Activated CD8-positive, alpha-beta memory T cell treated with anti-CD3 and anti-CD28 coated beads for 1 hour (primary cell): ENCODE measurements at places on chromosomes 3 and 15.

DNA sequence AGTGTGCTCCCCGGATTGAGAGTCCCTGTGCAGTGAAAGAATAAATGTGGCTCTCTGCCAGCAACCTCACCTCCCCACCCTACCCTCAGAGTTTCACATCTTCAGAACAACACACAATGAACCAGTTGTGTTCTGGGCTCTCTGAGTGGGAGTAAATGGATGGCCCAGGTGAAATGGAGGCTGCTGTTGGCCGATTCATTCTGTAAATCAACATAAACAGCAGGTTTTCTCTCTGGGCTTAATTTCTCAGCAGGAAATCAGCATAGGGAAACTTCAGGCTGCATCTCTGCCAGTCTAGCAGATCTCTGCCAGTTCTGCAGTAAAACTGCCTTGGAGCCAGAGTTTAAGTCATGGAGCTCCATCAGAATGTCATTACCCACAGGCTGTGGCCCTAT is 54.6 kb upstream of the FURIN start:
- no peak for DNase-seq

GRCh38 chr15:70589221-70589620 is 174.1 kb downstream of the UACA start:
- DNase-seq: no peak

DNA sequence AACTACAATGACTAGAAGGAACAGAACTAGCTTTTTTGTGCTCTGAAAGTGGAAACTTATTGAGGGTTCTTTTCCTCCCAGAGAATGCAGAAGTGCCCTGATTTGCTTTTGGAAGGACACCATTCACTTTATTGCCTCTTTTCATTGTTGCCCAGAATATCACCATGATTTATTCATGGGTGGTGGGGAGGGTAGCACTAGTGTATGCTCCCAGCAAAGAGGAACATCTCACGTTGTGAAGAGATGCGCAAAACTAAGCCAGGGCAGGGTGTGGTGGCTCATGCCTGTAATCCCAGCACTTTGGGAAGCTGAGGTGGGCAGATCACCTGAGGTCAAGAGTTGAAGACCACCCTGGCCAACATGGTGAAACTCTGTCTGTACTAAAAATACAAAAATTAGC is 31.4 kb downstream of the FLNB start:
- no peak for DNase-seq

GRCh38 chr3:64578797-64579196 is 109.0 kb downstream of the ADAMTS9 start:
- no peak for DNase-seq

DNA sequence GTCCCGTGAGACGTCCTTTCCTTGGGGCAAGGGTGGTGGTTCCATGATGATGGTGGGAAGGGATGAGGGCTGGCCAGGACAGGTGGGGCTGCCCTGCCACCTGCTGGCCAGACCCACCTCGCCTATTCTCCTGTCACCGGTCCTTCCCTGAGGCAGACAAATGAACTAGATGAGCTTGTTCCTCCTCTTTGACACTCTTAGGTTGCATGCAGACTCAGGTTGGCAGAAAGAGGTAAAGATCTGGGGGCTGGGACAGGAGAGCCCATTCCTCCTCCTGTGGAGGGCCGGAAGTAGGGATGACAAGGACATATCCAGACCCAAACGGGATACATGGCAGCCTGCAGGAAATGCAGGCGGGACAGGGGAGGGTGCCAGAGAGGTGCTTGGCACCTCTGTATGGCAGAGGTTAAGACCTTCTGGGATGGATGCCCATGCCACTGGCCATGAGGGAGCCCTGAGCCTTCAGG is 38.6 kb downstream of the ACSBG1 start:
- peak; percentile 21 for DNase-seq

DNA sequence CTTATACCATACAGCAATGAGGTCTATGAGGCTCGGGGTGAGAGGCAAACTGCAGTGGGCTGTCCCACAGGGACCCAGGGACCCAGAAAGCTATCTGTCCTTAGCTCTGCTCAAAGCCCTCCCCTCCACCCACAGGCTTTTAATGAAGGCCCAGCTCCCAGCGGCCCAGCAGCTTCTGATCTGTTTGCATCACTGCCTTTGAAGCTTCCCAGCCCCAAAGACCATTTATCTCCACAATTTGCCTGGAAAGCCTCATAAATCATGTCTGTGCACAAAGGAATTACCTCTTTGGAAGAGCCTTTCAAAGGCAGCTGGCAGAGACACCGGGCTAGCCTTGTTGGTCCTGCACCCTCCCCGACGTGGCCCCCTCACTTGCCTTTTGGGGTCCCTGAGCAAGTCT is 123.9 kb downstream of the RAB11A start:
- no peak for DNase-seq

DNA sequence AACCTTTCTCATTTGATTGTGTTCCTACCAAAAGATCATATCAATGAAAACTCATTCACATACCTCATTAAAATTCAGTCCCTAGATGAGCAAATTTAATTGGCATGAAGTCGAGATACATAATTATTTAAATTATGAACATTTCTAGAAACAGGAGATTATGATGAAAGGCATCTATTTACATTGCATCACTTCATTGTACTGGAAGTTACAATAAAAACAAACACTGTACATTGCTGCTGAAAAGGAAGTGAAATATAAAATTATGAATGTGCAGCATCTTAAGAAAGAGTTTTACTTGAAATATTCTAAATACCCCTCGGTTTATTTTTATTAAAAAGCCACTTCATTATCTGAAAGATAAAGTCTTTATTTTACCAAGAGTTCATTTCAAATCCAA is 163.4 kb upstream of the ZNF385D start:
- DNase-seq: no peak

DNA sequence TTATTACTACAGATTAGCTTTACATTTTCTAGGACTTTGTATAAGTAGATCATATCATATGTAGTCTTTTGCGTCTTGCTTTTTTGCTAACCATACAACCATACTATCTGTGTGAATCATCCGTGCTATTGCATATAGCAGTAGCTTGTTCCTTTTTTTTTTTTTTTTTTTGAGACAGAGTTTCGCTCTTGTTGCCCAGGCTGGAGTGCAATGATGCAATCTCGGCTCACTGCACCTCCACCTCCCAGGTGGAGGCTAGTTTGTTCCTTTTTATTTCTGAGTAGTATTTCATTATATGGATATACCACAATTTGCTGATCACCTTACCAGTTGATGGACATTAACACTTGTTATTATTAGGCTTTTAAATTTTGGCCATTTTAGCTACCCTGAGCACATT is 54.5 kb upstream of the TBL1XR1 start:
- no peak for DNase-seq

GRCh38 chr15:30922480-30923311 is 19.0 kb downstream of the FAN1 start:
- no peak for DNase-seq

DNA sequence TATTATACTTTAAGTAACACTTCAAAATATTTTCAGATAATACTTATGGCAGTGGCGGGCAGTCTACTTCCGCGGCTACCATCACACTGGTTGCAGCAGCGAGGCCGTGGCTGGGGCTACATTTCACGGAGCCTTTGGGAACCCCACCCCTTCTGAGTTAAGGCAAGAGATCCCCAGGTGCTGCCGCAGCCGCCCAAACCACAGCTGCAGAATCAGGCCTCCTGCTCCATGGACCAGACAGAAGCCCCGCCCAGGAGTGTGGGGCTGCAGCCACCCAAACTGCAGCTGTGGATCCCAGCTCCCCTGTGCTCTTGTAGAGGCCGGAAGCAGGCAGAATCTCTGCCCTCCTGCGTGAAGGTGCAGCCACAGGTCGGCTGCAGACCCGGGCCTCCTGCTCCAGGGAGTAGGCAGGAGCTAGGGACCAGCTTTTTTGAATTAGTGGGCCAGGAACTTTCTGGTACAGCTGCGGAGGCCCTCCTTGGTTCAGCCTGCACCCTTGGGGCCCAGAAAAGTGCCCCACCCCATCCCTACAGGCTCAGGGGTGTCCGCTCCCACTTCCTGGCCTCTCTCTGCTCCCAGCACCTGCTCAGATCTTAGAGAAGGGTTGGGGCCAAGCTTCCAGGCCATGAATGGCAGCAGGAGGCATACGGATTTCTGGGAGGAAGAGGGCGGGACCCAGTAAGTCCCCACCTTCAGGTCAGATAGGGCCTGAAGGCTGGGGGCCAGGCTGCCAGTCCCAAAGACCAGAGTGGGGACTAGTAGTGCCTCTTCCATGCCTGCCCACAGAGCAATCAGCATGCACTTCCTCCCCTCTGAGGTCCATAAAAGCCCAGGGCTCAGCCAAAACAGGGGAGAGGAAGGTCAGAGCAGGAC is 1188.8 kb upstream of the CADM2 start:
- DNase-seq: no peak

DNA sequence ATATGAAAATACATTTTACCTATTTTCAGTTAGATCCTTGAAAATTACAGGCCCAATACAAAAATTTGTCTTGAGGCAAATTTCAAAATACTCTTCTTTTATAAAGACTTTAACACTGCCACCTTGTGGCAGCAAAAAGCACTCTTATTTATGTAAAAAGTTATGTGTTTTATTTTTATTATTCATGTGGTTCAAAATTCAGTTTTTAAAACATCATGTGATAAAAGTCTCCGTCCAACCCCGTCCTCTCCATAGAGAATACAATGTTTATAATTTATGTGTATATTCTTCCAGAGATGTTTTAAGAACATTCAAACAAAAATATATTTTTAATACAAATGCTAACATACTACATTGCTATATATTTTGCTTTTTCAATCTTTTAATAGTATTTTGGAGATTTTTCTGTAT is 36.9 kb upstream of the TRIM59 start:
- DNase-seq: no peak

DNA sequence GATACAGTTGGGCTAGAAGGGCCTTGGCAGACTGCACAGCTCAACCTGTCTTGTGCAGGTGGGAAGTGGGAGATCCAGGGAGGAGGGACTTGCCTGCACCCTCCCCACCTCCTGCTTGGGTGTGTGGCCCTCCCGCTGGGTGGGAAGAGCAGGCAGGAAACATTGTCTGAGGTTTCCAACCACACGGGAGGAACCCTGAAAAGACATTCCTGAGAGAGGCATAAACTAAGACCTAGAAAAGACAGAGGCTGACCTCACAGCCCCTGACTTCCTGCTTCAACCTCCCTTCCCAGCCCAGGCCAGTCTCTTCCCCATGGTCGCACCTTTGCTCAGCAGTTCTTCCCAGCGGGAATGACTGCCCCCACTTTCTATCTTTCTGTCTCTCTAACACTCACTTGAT is 46.3 kb upstream of the INSYN1 start:
- no peak for DNase-seq

DNA sequence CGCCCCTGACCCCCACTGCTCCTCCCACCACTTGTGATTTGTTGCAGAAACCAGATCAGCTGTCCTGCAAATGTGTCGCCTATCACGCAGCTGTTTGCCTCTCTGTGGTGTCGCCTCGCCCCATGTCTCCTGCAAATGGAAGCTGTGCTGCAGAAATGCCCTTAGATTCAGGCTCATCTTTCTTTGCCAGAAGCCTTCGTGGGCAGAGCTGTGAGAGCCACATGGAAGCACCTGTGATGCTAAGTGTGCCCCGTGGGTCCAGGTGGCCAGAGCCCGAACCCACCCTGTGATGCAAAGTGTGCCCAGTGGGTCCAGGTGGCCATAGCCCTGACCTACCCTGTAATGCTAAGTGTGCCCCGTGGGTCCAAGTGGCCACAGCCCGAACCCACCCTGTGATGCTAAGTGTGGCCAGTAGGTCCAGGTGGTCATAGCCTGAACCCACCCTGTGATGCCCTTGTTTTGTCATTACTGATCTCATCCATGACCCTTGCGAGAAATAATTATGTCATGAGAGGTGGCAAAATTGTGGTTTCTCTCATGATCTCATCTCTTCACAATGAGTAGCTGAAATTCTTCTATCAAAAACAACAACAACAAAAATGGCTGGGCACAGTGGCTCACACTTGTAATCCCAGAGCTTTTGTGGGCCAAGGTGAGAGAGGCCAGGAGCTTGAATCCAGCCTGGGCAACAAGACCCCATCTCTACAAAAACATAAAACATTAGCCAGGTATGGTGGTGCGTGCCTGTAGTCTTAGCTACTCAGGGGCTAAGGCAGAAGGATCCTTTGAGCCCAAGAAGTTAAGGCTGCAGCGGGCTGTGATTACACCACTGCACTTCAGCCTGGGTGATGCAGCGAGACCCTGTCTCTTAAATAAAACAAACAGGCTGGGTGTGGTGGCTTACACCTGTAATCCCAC is 187.4 kb downstream of the GOLGA6L6 start:
- DNase-seq: no peak

DNA sequence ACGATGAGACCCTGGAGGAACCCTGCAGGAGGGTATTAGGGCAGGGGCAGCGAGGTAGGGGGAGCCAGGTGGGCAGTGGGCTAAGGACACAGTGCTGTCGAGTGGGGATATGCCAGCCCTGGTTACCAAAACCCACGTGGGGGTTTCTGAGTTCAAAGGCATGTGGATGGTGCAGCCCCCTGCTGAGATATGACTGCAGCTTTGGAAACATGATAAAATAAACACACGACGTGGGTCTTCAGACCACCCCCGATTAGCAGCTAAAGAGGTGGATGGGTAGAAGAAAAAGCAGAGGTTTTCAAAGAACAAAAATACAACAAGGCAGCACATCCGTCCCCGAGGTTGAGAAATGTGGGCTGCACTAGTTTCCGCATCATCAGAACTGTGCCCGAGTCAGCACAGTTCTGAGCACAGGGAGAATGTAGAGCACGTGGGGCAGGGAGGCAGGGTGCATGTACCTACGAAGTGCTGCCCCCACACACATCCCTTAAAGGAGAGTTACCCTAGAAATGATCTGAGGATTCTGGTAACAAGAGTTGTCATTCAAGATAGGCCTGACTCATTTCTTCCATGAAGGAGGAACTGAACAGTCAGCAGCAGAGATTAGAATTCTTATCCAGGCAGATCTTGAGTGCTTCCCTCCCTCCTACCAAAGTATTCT is 121.3 kb downstream of the RPLP1 start:
- no peak for DNase-seq

- peak; percentile 19 for DNase-seq
Observed at GRCh38 chr3:160755776-160756304, at the start of gene PPM1L. PPM1L (plus strand) TSS chr3:160756231.

DNA sequence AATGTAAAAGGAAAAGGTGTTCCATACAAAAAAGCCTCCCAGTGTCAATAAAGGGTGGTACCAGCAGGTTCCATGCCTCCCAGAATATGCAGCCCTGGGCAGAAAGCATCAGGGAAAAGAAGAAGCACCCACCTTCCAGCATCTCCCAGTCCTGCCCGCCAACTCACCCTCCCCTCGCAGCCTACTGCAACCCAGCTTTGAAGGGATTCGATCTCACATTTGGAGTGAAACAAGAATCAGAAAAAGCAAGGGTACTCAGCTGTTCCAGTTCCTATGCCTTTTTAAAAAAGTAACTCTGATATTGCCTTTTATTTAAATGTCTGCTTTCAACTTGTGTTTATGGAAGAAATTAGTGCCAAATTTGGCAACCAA is 166.9 kb downstream of the ADAMTS17 start:
- DNase-seq: no peak

- DNase-seq: no peak
Observed at GRCh38 chr3:144003051-144003450, 31.4 kb downstream of the DIPK2A start.

GRCh38 chr15:24966364-24967103 is 11.7 kb downstream of the SNRPN start:
- DNase-seq: no peak

GRCh38 chr15:98728082-98728810 is 79.9 kb downstream of the IGF1R start:
- no peak for DNase-seq

GRCh38 chr3:87288446-87288845 is 12.1 kb upstream of the POU1F1 start:
- no peak for DNase-seq
